ENCODE measurements at places on chromosomes 3 and 15.

- DNase-seq = no peak
Observed at GRCh38 chr15:94269954-94270353, 38.6 kb downstream of the MCTP2 start.

- peak; percentile 58 for DNase-seq
Observed at GRCh38 chr3:133821767-133822638, 16.4 kb downstream of the SRPRB start.

DNA sequence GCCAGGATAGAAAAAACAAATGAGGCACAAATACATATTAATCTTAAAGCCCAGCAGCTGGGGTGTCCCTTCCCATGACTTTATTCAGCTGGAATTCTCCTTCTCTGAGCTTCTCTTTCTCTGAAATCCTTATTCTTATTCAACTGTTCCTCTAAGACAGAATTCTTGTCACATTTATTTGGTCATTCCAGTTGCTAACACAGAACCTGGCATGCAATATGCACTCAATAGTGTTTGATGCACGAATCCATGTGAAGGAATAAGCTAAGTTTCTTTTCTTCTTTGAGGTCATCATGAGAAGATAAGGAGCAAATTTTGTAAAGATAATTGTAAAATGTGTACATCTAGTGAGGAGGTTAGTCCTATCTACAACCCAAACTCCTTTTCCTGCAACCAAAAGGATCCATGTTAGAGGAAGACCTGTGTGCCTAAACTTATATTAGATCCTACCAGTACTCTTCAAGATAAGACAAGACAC lies 154.2 kb upstream of the KCNMB2 start:
- DNase-seq = no peak

DNA sequence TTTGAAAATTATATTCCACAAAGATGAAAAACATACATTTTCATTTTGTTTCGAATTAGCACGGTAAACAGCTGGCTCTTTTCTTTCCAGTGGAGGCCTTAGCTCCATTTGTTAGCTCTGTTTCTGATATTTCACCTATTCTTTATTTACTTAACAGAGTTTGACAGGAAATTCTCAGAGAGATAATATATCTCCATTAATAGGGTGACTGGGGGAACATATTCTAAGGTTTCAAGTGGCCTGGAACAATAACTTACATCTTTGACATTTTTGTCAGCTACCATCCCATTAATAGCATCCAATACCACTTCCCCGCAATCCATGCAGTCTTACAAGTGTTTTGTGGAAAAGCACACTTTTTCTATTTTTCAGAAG lies 577.6 kb upstream of the MDFIC2 start:
- DNase-seq = no peak

DNA sequence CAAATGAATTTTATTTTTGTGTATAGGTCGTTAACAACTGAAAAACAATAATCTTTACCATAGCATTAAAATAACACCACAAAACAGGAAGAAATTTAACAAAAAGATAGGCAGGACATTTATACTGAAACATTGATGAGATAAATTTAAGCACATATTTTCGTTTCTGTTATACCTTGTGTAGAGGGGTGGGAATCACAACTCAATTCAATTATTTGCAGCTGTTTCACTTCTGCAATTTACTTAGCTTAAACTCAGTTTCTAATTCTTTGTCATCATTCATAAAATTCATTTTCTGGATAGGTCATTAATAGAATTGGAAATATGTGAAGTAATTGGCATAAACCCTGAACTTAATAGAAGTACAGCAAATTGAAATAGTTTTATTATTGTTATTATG lies 42.3 kb downstream of the TP63 start:
- DNase-seq = no peak

- no peak for DNase-seq
Observed at GRCh38 chr3:193801097-193801496, 208.1 kb downstream of the OPA1 start.

DNA sequence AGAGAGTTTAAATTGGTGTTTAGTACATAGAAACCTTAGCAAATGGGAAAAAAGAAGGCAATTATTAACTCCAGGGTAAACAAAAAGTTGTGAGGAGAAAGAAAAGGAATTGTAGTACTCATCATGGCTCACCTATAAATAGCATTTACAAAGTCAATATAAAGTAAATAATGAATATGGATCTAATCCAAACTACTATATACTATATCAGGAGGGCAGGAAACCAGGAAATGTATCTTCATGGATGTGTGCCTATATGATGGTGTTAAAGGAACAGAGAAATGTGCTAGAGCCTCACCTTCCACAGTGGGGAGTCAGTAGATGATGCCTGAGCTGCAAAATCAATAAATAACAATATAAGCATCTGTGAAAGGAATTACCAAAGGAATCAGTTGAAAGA lies 208.9 kb downstream of the FAM43A start:
- no peak for DNase-seq

- DNase-seq = no peak
Observed at GRCh38 chr3:17583530-17583929, 158.9 kb downstream of the TBC1D5 start.

DNA sequence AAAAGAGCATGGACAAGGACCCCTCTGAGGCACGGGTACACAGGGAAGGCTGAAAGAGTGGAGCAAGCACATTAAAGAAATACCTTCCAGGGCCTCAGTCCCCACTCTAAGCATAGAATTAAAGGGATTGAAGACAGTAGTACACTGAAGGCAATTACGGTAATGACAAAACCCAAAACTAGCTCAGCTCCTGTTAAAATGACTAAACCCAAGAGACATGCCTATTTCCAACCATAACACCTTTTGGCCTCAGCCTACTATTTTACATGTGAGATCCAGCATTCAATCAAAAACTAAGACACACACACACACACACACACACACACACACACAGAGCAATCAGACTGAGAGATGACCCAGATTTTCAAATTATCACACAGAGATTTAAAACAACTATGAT lies 19.8 kb downstream of the MAP4 start:
- DNase-seq = no peak
